ENCODE measurements at places on chromosomes 11 and 22. TPM values are rescaled to one million over a fixed set of nuclear protein-coding genes. Genes with fewer than 3 reads are reported as not detected.

The RDX gene
- total RNA-seq = 239 TPM

GRCh38 chr11:113274713-113275582 is 39.4 kb upstream of the TTC12 start:
- DNase-seq = no peak

The KIAA1671 gene
- total RNA-seq = 85.1 TPM

The SMTNL1 gene
- not detected for total RNA-seq

- no peak for DNase-seq
Measured at GRCh38 chr11:44963136-44963535, 12.5 kb upstream of the TP53I11 start.

GRCh38 chr22:31719850-31720471 is 30.0 kb downstream of the PRR14L start:
- no peak for DNase-seq

- no peak for DNase-seq
Measured at GRCh38 chr22:17172029-17172833, 13.2 kb upstream of the HDHD5 start.

DNA sequence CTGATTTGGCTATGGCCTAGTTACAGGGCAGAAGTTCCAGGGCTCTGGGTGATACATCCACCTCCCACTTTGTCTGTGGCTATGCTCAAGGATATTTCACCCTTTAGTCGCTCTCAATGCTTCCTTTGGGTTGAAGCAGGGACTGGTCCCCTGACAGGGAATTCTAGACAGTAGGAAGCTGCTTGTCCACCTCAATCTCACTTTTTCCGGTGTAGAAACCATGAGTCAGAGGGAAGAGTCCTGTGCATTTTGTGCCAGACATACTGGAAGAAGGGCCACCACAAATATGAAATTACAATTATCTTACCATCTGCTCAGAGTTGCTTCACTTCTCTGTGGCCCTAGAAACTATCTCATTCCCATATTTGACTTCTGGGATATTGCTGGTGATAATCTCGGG is 413.7 kb upstream of the FAT3 start:
- no peak for DNase-seq

DNA sequence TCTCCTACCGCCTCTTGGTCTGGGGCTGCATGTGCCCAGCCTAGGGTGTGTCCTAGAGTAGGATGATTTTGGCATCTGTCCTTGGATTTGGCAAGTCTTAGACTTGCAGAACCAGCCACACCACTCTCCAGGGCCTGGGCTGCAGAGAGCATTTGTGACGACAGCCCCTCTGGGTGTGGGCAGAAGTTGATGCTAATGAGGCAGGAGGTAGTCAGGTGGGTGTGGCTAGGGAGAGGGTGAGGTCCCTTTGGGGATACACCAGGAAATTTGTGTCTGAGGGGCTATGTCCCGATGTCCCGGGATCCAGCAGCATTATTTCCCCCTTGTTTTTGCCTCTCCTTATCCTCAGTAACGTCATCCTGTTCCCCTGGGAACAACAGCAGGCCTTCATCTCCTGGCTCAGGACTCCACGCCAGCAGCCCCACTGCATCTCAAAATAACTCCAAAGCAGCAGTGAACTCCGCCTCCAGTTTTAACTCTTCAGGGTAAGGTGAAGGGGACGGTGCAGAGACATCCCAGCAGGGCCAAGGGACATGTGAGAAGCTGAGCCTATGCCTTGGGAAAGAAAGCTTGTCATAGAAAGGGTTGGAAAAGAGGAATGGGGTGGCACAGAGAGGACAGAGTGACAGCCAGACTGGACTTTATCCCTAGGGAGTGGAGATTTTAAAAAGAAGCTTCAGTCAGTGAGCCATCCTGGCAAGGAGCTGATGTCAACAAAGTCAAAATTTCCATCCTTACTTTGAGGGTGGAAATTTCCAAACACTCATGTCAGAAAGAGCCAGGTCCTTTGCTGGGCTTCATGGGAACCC is 8.0 kb upstream of the TLCD5 start:
- no peak for DNase-seq

- DNase-seq = no peak
Measured at GRCh38 chr22:46377525-46378425, 42.3 kb downstream of the TRMU start.

The MAPK8IP2 gene
- total RNA-seq = 0.37 TPM

DNA sequence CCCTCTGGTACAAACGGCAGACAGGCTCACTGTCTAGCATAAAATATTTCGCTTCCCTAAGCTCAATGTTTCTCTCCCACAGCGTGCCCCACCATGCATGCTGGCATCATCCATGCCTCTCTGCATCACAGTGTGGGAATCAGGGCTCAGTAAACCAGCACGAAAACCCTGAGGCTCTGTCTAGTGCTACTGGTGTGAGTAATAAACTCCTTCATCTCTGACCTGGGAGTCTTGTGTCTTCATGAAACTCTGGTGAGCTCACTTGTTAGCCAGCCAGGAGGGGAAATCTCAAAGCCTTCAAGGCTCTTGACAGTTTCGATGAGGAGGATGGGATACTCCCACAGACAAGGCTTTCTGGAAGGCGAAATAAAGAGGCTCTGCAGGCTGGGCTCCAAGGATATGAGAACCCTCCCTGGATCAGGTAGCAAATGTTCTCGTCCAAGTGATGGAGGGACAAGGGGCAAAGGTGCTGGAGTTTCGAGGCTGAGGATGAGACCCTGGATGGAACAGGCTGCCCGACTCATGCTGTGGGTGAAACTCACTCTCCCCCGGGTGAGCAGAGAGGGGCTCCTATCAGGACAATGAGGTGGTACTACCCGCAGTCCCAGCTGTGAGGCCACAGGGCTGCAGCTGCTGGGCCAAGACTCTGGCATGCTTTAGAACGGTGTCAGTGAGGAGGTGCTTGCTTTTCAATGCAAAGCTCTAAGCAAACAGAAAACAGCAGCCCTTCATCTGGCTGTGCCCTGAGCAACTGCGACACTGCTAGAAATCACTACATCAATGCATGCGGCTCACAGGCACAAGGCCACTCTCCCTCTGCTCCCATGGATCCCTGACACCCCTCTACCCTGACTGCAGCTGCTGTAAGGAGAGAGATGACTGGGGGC is 69.3 kb downstream of the SHANK2 start:
- DNase-seq = no peak

- no peak for DNase-seq
Measured at GRCh38 chr22:23176645-23177027, 3.7 kb upstream of the BCR start.

DNA sequence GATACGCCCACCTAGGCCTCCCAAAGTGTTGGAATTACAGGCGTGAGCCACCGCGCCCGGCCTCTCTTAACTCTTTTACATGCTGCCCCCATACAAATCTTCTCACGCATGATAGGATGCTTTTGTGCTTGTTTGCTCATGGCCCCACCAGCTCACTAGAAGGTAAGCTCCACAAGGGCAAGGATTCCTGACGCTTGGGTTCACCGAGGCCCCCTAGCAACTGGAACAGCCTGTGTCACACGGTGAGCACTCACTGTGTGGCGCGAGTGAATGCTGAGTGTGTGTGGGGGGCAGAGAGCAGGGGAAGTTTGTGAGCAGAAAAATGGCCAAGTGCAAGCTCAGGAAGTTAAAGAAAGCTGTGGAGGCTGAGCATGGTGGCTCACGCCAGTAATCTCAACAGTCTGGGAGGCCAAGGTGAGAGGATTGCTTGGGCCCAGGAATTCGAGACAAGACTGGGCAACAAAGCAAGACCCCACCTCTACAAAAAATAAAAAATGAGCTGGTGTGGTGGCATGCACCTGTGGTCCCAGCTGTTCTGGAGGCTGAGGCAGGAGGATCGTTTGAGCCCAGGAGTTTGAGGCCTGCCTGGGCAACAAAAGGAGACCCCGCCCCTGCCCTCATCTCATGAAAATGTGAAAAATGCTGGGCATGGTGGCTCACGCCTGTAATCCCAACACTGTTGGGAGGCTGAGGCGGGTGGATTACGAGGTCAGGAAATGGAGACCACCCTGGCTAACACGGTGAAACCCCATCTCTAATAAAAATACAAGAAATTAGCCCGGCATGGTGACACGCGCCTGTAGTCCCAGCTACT is 2.3 kb downstream of the BAD start:
- no peak for DNase-seq

- DNase-seq = no peak
Measured at GRCh38 chr11:78941226-78941851, 366.7 kb upstream of the NARS2 start.

- DNase-seq = no peak
Measured at GRCh38 chr22:49922926-49923325, 4.5 kb downstream of the CRELD2 start.

Data from endothelial cell of umbilical vein (primary cell).